Activated CD4-positive, alpha-beta T cell treated with anti-CD3 and anti-CD28 coated beads for 24 hours (primary cell): ENCODE measurements at places on chromosomes 3 and 15.

DNA sequence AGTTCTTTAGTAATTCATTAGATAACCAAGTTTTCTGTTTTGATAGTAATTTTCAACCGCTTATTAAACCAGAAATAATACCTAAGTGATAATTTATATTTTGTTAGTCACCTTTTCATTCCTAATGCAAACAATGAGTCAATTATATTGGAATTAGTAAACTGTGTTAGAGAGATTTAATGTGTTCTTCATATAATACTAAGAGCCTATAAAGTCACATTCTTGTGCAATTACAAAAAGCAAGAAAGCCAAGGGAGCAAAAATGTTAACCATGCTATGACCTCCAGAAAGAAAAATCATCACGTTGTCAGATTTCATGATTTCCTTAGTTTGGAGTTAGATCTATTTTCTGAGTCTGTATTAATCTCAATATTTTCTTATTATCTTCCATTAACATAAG, 108.8 kb upstream of the SAMMSON start:
- no peak for DNase-seq

DNA sequence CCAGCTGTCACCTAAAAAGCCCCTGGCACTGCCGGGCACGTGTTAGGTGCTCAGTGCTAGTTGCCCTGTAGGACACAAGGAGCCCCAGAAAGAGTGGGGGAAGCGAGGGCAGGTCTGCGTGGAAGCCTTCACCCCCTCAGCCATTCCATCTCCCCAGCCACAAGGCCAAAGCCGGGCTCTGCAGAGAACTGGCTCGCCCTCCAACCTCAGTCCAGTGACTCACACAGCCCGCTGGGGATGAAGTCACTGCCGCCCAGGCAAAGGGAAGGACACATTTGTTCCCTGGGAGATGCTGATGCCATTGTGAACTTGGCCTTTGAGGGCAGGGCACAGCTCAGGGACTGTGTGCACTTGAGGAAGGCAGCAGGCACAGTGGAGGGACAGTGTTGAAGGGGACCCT, 48.1 kb downstream of the IQSEC1 start:
- no peak for DNase-seq

DNA sequence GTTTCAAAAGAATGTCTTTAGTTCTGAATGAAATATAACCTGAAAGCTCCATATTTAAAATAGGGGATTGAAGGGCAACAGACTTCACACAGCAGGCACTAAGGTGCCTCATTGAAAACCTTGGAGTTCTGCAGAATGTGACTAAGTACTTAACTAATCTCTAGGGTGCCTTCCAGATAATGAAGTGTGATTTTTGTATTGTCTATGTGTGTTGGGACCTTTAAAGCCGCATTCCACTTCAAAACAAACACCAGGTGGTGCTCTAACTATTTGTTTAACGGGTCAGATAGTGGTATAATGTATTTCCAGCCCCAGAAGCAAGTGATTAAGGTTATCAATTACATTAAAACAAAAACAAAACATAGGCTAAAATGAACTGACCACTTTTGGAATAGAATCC, 28.0 kb downstream of the TFG start:
- no peak for DNase-seq

- no peak for DNase-seq
These were observed 122.1 kb upstream of the TPRG1 start for GRCh38 chr3:189049458-189050236.

- no peak for DNase-seq
These were observed 79.0 kb upstream of the MLF1 start for GRCh38 chr3:158491968-158492367.

DNA sequence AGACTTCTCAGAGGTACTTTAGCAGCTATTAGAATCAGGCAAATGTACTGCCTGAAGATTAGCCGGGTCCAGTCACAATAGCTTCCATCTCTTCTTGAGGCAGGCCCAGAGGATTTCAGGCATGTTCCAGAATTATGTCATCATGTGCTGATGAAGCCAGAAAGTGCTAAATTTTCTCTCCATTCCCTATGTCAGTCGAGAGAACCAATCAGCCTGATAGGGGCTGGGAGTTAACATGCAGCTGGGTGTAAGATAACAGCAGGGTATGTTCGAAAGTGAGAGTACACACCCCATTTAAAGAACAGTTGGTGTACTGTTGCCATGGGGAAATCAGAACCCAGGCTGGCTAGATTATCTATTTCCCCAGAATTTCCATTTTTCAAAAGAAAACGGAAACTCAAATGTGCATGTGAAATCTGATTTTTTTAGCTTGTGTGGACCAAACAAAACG, 48.7 kb downstream of the MYH15 start:
- DNase-seq: no peak

GRCh38 chr15:58306591-58307312, 125.0 kb upstream of the LIPC start:
- DNase-seq: no peak

- DNase-seq: no peak
These were observed 18.4 kb downstream of the RBP1 start for GRCh38 chr3:139521144-139521543.

- DNase-seq: no peak
These were observed 27.4 kb upstream of the SNTN start for GRCh38 chr3:63624941-63625560.

DNA sequence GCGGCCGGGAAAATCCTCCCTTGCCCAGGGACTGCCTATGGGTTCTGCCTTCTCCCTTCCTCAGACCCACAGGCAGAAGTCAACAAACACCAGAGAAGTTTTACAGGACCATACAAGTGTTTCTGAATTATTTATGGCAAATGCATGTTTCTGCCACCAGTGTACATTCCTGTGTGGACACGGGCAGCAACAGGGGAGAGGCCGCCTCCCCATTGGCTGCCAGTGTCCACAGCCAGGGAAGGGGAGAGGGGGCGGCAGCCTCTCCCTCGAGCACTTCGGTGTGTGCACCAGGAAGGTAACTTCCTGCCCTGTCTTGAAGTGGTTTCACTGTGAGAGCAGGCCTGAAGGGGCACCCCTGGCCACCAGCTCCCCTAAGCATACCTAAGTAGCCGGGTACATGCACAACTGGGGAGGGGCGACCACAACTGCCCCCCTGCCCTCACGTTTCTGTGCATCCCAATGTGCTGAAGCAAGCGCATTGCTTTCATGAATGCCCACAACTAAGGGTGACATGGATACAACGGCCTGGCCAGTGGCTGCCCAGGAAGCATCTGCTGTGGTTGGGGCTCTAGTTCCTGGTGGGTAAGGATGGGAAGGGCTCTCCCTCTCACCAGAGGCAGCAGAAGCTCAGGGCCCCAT, 14.8 kb upstream of the SHISA5 start:
- no peak for DNase-seq

GRCh38 chr3:170440344-170440743, 21.7 kb downstream of the CLDN11 start:
- DNase-seq: no peak

GRCh38 chr3:48334605-48335004, 1.1 kb upstream of the SPINK8 start:
- no peak for DNase-seq

GRCh38 chr15:55270291-55270690, 19.3 kb downstream of the RAB27A start:
- no peak for DNase-seq

GRCh38 chr3:129440618-129441190, 680 bp downstream of the IFT122 start:
- DNase-seq: no peak

GRCh38 chr3:23746441-23746840, 59.3 kb upstream of the UBE2E1 start:
- DNase-seq: no peak

GRCh38 chr15:40927495-40927872, 1.7 kb upstream of the DLL4 start:
- DNase-seq: no peak

GRCh38 chr15:31264559-31265089, 62.0 kb upstream of the KLF13 start:
- DNase-seq: no peak

DNA sequence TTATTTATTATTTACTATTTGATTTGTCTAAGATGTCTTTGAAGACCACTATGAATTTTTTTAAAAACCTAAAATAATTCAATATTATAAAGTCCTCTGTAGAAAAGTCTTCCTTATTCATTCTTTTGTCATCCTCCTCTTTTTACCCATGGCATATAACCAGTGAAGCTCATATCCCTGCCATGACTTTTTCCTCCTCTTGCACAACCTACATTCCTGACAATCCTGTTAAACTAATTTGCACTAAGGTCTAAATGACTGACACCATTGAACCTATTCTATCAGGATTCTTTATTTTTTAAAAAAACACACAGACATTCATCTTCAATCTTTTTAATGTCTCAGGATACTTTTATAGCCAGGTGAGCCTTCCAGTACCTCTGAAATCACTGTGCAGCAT, 159.9 kb upstream of the SLC2A2 start:
- DNase-seq: no peak

DNA sequence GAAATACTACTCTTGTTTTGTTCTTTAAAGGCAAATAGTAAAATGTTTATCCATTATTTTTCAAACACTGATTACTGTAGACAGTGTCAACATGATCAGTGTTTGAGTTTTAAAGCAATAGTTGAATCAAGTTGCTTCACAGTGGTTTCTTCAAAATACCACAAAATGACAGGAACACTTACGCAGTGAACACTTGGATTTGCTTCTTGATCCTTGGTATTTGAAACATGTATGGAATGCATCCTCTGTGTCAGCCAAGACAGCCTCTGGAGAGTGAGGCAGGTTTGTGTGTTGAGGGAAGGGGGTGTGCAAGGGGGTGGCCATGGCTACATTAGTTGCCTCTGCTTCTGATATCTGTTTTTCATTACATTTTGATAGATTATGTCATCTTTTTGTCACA, 413.0 kb downstream of the RBMS3 start:
- DNase-seq: no peak

DNA sequence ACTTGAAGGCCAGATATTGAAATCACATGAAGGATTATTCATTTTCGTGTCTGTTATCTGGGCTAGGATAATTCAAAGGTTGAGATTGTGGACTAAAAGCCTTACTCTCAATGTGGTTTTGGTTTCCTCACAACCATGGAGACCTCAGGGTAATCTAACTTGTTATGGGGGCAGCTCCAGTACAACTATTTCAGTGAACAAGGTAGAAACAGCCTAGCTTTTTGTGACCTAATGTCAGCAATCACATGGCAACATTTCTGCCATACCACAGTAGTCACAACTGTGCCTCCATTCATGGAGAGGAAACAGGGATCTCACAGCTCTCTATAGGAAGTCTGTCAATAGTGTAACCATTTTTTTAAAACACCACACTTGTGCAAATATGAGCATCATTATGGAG, 62.4 kb upstream of the RARB start:
- DNase-seq: no peak
